Activated T-cell treated with anti-CD3 and anti-CD28 coated beads for 4 hours (primary cell): ENCODE measurements at places on chromosomes 2 and 18.

DNA sequence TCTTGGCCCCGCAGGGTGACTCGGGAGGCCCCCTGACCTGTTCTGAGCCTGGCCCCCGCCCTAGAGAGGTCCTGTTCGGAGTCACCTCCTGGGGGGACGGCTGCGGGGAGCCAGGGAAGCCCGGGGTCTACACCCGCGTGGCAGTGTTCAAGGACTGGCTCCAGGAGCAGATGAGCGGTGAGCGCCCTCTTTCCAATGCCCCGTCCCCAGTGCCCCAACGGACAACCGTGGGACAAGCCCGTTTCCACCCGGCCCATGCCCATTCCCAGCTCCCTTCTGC lies 2.6 kb upstream of the CHRND start:
- no peak for DNase-seq

DNA sequence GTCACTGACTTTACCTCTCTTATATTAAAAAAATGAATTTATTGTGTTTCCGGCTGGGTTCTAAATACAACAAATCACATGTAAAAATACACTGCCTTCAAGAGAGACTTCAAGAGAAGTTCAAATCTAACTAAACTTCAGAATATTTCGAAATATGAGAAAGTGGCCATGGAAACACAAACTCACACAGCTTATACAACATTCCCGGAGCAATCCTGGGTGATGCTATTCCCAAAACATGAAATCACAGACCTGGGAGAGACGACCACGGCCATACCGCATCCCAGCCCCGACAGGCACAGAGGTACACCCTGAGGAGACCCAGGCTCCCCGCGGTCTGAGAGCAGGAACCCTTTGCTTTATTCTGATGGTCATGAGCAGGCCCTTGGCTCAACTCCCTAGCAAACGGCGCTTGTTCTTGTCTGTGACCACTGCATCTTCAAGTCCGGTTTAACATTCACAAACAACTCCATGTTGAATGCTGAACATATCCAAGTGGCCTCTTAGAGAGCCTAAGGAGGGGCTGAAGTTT lies 185.4 kb upstream of the REV1 start:
- DNase-seq: no peak

- DNase-seq: no peak
Observed at GRCh38 chr18:75109319-75109691, 99.6 kb downstream of the PTGR3 start.

DNA sequence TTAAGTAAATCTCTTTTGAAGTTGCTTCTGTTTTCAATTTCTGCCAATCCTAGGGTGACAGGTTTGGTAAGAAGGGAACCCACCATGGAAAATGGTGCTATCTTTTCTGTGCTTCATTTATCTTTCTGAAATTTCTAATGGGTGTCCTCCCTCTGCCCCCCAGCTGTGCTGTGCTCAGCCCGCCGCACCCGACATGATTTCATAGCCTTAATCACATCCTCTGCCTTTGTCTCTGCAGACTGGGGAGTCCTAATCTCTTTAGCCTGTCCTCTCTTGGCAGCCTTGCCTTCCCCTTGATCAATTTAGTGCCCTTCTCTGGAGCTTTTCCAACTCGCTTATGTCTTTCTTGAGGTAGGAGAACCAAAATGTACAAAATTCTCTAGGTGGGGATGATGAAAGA lies 49.3 kb downstream of the DNMT3A start:
- DNase-seq: no peak

DNA sequence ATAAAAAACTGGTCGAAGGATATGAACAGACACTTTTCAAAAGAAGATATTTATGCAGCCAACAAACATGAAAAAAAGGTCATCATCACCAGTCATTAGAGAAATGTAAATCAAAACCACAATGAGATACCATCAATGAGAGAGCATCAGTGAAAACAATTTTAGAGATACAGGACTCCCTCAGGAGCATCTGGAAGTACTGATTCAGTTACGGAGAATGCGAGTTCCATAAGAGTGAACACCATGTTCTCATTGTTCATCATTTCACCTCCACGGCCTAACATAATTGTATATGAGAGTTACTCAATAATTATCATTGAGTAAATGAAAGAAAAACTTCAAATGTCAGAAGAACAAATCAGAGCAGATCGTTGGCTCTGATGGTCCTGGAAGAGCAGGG lies 140.9 kb upstream of the TANK start:
- no peak for DNase-seq

- peak; percentile 16 for DNase-seq
Observed at GRCh38 chr2:101205521-101206479, 46.9 kb upstream of the CNOT11 start.
